Retina (tissue), 1 donor: ENCODE measurements at places on chromosomes 2 and 18.

GRCh38 chr2:9179572-9180201, 26.9 kb upstream of the ASAP2 start:
- DNase-seq = no peak

- DNase-seq = no peak
Measured at GRCh38 chr2:240234503-240234951, 94.1 kb upstream of the OTOS start.

DNA sequence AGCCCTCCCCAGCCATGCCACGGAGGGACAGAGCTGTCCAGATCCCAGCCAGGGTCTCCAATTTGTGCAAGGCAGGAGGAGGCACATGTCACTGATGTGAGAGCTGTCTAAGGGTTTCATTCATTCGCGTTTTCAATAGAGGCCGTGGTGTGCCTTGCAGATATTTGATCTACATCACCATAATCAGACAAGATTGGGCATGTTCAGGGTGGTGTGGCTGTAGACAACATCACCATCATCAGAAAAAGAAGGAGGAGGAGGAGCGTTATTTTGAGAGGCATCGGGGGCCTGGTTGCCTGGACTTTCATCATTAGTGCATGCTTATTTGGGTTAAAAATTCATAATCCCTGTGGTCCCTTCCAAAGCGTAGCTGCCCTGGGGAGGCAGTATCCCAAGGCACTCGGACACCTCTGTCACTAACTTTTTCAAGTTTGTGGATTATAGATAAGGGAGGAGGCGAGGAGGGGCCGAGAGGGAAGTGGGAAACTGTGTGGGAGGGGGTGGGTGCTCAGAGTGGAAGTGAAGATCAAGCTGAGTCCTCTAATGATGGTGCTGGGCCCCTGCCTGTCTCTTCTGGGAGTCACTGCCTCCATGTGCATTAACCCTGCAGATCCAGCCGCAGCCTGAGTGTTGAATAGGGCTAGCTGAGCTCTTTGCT, 194.1 kb downstream of the CTIF start:
- no peak for DNase-seq

- no peak for DNase-seq
Measured at GRCh38 chr2:42987112-42987922, 194.9 kb upstream of the HAAO start.

DNA sequence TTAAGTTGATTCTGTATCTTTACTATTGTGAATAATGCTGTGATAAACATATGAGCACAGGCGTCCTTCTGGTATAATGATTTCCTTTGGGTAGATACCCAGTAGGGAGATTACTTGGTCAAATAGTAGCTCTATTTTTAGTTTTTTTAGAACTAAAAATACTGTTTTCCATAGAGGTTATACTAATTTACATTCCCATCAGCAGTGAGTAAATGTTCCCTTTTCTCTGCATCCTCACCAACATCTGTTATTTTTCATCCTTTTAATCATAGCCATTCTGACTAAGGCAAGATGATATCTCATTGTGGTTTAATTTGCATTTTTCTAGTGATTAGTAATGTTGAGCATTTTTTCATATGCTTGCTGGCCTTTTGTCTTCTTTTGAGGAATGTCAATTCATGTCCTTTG, 35.1 kb downstream of the PMS1 start:
- DNase-seq = no peak

DNA sequence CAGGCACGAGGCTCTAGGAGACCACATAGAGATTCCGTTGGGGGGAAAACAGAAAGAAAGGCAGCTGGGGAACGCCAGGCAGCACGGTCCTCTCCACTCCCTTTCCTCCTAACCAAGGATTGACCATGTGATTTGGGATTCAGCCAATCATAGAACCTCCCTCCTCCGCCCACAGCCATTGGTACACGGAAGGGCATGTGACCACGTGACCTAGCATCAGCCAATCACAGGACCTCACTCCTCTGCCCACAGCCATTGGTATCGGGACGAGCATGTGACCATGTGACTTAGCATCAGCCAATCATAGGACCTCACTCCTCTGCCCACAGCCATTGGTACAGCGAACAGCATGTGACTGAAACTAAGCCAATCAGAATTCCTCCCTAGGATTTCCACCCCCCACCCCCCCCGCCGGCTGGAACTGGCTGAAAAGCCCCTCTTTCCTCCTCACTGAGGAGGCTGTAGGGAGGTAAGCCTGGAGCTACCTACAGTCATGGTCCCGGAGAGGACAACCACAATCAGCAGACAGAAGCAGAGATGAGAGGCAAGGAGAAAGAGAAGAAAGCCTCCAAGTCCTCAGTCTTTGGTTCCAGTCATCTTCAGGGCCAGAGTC, 7.6 kb downstream of the SERPINE2 start:
- DNase-seq = no peak

- DNase-seq = no peak
Measured at GRCh38 chr2:51011254-51011653, 20.7 kb downstream of the NRXN1 start.

- no peak for DNase-seq
Measured at GRCh38 chr2:54512663-54513362, 56.7 kb downstream of the SPTBN1 start.
